ENCODE measurements at places on chromosomes 3 and 15.

DNA sequence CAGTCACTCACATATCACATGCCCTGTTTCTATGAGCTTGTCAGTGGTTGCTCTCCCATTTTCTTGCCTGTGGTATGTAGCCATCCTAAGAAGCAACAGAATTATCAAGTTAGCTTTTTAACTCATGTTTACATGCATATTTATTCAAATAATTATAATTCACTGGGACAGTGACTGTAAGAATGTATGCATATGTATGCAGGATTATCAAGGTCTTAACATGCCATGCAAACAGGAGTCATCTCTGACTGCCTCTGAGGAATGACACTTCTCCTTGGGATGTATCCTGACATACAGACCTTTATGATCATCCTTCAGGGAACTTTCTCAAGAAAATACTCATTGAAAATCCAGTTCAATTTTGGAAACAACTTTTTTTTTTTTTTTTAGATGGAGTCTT lies 240.9 kb downstream of the CPNE4 start:
- ATAC-seq: no peak

DNA sequence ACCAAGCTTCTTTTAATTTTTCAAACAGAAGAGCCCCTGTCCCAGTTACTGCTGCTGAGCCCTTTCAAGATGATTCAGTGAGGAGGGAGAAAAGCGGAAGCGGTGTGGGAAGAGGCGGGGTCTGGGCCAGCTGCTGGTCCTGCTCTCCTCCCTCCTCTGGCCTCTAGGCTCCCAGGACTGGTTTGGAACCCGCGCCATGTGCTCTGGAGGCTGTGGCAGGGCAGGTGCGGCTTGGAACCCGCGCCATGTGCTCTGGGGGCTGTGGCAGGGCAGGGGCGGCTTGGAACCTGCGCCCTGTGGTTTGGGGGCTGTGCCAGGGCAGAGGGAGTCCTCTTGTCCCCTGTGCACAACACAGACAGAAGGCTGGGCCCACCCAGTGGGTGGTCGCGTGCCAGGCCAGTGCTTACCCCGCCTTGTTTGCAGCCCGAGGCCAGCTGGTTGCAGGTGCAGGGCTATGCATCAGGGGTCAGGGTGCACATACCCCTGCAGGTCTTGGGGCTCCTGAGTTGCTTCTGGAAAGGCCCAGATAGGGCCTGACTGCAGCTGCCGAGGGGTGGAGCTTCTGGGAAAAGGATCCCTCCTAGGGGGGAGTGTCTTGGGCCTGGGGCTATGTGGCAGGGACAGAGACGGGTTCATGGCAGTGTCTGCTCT lies 12.2 kb downstream of the ALG1L2 start:
- ATAC-seq: peak; percentile 23

DNA sequence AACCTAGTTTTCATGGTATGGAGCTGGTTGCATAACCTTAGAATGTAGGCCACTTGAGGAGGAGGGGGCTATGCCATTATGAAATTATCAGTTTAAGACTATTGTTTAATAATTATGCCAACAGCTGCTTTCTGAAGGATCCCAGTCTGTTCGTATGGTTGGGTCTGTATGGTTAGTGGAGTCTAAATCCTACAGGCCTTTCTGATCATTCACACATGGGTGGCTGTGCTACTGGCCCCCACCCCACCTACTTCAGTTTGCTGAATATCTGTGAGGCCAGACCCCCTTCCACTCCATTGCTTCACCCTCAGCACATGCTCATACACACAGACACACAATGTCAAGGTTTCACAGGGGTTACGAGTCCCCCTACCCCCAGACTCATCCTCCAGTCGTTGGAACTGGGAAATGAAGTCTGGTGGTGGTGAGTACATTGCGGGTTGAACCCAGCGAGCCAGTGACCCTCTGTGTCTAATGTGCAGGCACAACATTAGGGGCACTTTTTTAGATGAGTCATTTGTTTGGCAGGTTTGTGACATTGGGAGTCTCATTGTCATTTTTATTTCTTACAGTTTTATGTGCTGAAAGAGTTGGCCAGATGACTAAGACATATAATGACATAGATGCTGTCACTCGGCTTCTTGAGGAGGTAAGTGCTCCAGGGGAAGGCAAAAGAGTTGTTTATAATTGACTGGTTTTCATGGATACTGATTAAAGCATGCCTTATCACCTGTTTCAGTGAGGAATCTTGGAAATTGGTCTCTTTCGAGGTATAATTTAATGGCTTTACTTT lies 85.3 kb downstream of the TRAK1 start:
- no peak for ATAC-seq

- ATAC-seq: no peak
Measured at GRCh38 chr3:40843208-40843624, 318.5 kb downstream of the ZNF621 start.

DNA sequence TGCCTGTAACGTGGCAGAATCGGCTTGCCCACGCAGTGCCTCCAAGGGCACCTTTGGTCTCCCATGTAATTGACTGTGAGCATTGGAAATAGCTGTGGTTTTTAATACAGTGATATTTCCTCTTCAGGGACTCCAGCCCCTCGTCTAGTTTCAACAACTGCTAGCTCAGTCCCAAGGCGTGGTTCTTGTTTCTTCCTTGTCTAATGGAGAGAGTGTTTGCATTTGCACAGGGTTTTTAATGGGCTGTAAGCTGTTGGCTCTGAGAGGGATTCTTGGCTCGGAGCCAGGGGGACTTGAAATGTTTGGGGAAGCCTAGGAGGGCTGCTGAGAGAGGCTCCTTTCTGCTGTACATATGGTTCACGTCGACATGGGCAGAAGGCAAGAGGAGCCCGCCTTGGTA lies 86.2 kb downstream of the THSD4 start:
- ATAC-seq: no peak

- peak; percentile 67 for ATAC-seq
Measured at GRCh38 chr3:153038779-153039178, 123.2 kb upstream of the RAP2B start.

DNA sequence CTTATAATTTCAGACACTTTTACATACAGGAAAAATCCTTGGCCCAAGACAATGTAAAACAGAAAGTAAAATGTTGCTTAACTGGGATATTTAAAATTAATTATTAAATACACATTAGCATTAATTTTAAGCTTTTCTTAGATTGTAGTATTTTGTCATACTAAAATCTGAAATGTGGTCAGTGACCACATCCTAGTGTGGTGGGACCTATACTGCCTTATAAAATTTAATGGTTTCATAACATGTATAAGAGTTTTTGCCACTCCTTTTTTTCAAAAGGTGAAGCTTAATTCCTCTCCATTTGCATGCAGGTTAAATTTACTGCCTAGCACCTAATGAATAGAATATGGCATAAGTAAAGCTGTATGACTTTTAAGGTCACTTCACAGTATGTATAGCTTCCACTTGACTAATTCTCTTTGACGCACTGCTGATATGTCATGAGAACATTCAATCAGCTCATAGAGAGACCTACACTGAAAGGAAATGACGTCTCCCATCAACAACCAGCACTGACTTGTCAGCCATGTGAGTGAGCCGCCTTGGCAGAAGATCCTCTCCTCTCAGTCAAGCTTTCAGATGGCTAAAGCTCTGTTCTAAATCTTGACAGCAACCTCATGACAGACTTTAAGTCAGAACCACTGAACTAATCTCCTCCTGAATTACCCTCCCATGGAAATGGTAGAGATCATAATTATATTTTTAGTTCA lies 847.8 kb downstream of the SI start:
- ATAC-seq: no peak

DNA sequence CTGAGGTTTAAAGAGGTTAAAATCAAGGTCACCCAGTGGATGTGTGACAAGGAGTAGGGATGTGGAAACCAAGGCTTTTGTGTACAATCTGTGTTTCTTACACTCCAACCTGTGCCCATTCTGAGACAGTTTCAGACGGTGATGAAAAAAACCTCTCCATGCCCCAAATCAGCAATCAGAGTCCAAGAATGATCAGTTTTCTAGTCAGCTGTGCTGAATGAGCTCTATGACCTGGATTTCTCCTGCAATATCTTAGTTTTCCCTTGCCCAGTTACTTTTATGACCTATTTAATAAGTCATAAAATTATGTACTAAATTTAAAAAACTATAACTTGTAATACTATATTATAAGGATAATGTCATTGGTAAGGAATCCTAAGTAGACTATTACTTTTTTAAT lies 37.5 kb upstream of the CBLB start:
- ATAC-seq: no peak

DNA sequence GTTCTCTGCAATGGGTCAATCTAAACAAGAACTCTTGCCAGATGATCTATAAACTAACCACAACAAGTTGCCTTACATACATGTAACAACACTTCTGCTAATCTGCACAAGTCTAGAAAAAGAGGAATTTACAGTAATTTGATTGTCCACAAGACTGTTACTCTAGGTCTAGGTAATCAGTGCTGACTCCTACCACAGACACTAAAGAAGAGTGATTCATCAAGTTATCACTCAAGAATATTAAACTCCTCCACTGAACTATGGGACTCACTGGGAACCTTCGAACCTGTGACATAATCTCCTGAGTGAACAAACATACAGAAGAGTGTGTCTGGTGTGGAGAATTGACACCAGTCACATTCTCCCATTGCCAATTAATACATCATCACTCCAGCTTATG lies 138.3 kb downstream of the ANXA2 start:
- ATAC-seq: no peak

DNA sequence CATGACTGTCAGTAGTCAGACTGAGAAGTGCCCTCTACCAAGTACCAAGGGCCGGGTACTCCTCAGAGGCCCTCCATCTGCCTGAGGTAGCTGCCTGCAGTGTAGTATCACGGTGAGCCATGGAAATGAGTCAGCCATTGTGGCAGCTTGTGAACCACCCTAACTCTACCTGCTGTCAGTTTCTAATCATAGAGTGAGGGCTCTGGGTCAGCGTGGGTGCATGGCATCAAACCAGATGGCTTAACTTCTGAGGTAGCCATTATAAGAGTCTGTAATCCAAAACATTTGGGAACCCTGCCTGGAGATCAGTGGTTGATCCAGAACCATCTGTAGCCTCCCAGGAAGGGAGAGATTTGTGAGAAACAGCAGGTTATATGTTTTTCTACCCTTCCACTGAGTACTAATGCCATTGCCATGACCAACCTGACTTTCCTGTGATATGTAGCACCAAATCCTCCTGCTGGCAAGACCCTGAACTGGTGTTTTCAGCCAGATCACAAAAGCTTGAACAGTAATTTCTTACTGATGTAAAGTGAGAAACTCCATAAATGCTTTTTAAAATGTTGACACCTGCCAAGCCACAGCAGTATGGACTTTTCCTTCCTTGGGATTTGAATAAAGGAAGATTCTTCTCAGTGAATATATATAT lies 38.9 kb downstream of the ABHD2 start:
- peak; percentile 72 for ATAC-seq

- no peak for ATAC-seq
Measured at GRCh38 chr15:29066838-29067237, 181.1 kb downstream of the APBA2 start.

- ATAC-seq: no peak
Measured at GRCh38 chr15:27486683-27487647, 516.0 kb downstream of the GABRG3 start.

- no peak for ATAC-seq
Measured at GRCh38 chr3:49906073-49906743, 2.5 kb upstream of the MST1R start.

DNA sequence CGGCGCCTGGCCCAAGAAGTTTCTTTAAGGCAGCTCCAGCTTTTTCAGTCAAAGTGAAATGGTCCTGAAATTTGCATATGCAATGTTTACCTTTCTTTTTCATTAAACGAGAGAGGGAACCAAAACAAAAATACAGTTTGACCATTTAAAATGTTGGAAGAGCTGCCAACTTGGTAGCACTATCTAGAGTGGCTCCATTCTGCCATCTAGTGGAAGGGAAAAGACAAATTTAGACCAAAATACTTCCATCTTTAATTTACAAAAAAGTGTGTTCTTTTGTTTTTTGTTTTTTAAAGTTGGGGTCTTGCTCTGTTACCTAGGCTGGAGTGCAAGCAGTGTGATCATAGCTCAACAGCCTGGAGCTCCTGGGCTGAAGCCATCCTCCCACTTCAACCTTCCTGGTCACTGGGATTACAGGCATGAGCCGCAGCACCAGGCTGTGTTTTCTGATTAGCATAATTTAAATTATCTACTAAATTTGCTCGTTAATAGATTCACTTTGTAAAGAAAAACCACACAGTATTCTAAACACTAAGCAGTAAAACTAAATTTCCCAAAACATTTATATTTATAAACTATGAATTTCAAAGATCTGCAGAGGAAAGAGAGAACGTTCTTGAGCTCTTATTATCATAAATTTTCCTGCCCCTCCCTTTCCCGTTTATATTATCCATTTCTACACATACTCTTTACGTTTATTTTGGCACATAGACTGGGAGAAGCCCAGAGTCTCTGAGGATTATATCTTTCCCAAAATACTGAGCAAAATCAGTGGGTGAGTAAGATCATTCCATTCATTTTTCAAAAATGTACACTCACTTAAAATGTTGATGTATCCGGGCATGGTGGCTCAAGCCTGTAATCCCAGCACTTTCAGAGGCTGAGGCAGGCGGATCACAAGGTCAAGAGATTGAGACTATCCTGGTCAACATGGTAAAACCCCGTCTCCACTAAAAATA lies 15.4 kb upstream of the RFC4 start:
- no peak for ATAC-seq

GRCh38 chr15:77625376-77625775 lies 7.3 kb downstream of the LINGO1 start:
- ATAC-seq: no peak

DNA sequence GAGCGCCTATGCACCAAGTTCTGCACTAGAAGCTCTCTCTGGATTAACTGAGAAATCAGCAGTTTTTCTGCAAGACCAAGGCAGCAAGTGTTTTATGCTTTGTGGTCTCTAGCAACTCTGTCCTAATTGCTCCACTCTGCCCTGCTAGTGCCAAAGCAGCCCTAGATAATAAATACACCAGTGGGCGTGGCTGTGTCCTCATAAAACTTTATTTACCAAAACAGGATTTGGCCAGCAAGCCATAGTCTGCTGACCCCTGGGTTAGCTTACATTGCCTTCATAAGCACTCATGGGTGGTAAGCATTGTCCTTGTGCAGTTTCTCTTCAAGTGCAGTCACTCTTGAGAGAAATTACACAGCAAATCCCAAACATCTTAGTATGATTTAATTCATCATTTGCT lies 30.7 kb upstream of the SLC24A5 start:
- no peak for ATAC-seq

DNA sequence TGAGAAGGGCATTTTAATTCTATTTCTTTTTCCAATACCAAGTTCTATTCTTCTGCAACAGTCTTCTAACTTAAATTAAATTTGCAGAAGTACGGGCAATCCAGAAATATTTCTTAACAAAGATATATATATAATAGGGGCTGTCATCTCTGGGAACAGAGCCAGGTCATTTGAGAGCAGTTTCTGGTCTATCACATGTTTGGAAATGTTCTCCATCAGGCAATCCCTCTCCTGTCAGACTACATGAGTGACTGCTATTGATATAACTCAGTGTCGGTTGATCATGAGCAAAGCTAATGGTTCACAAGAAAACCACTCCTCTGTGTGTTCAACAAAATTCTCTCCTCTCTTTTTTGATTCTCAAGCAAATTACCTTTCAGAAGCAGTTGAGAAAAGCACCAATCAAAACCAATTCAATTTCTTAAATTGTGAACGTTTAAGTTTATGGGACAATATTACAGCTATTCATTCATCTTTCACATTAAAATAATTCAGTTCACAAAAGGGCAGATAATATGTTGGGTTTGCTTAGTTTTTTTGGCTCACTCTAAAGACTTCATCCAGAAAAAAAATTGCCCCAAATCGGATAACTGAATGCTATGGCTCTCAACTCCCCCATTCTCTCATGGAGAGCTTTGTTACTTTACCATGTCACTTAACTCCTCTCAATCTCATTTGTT lies 152.9 kb upstream of the TGFBR2 start:
- ATAC-seq: no peak

Data from esophagus mucosa (tissue), 1 donor.